ENCODE measurements at places on chromosomes 7 and 10.

GRCh38 chr10:33519130-33519860, 184.8 kb upstream of the NRP1 start:
- DNase-seq, result no peak

DNA sequence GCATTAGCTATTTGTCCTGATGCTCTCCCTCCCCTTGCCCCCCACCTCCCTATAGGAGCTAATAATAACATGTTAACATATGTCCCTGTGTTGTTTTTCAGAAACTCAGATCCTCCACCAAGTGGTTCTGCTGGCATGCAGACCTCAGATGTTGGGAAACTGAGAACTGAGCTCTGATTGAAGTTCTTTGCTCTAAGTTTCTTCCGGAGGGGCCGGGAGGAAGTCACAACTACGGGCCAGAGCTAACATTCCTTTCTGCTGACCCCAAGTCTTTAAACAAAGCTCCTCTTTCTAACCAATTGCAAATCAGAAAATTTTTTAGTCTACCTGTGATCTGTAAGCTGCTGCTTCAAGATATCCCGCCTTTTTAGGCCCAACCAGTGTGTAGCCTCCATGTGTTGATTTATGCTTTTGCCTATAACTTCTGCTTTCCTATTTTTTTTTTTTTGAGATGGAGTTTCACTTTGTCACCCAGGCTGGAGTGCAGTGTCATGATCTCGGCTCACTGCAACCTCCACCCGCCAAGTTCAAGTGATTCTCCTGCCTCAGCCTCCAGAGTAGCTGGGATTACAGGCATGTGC, 66.6 kb downstream of the LYZL1 start:
- no peak for DNase-seq

DNA sequence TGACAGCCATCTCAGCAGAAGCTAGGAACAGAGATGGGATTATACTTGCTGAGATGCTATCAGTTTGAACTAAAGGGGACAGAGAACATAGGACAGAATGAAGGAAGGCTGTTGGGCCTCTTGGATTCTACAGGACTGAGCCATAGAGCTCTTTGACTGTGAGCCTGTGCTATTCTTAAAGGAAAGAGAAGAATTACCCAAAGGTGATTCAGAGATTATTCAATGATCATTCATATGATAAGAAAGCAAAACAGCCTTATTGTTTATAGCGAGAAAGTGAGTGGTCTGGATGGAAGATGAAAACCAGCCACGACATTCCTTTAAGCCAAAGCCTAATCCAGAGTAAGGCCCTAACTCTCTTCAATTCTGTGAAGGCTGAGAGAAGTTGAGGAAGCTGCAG, 69.7 kb upstream of the NEUROD6 start:
- DNase-seq, result no peak

DNA sequence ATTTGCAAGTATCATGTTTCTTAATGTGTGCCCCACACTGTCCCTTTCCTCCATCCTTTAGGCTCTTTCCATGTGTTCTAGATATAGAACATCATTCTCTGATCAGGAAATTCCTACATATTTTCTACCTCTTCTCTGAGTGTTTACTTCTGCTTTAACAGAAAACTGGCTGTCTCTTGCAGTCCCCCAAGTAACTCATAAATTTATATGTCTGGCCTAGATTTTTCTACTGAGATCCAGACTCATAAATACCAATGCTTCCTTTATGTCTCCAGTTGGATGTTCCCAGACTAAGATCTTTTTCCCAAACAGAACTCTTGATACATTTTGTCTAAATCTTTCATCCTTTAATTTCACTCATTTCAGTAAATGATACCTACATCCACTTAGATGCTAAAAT, 181.8 kb downstream of the CDK14 start:
- no peak for DNase-seq

DNA sequence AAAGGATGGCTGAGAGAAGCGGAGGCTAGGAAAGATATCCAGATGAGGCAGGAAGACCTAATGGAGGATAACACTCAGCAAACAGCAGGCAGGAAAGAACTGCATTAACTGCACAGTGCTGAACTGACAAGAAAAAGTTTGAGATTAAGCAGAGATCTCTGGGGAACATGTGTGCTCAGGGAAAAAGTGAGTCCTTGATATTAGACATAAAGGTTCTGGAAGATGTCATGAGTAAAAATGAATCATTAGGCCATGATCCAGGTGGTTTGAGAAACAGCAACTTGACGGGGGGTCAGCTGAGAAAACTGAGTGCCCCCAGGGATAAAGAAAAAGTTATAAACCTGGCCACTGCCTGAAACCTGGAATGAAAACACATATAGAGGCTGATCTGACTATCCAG, 27.3 kb upstream of the ANK3 start:
- no peak for DNase-seq

GRCh38 chr10:11906714-11907113, 83.6 kb downstream of the PROSER2 start:
- no peak for DNase-seq

- DNase-seq, result no peak
These were observed 68.9 kb downstream of the RBM33 start for GRCh38 chr7:155713384-155713783.

GRCh38 chr7:88132725-88133124, 87.1 kb downstream of the SRI start:
- no peak for DNase-seq
